ENCODE measurements at places on chromosomes 6 and 20.
A peak's percentile ranks its signal among the peaks of the same experiment; 100 is the strongest.

- no peak for DNase-seq
Observed at GRCh38 chr6:52125139-52125538, 37.7 kb upstream of the PKHD1 start.

DNA sequence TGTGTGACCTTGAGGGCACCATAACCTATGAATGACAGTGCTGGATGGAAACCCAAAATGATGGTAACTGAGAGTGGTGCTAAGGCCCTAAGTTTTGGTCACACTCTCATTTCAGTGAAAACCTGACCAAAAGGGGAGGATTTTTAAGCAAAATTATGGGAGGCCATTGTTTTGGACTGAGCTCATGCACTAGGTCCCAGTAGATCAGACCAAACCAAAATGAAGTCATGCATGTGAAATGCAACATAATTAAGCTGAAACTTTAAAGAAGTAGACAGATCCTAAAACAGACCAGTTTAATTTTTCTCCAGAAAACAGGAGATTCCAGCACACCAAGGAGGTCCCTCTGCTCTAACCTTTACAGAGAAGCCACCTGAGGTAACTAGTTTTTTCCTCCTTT is 24.0 kb upstream of the THBS2 start:
- no peak for DNase-seq

DNA sequence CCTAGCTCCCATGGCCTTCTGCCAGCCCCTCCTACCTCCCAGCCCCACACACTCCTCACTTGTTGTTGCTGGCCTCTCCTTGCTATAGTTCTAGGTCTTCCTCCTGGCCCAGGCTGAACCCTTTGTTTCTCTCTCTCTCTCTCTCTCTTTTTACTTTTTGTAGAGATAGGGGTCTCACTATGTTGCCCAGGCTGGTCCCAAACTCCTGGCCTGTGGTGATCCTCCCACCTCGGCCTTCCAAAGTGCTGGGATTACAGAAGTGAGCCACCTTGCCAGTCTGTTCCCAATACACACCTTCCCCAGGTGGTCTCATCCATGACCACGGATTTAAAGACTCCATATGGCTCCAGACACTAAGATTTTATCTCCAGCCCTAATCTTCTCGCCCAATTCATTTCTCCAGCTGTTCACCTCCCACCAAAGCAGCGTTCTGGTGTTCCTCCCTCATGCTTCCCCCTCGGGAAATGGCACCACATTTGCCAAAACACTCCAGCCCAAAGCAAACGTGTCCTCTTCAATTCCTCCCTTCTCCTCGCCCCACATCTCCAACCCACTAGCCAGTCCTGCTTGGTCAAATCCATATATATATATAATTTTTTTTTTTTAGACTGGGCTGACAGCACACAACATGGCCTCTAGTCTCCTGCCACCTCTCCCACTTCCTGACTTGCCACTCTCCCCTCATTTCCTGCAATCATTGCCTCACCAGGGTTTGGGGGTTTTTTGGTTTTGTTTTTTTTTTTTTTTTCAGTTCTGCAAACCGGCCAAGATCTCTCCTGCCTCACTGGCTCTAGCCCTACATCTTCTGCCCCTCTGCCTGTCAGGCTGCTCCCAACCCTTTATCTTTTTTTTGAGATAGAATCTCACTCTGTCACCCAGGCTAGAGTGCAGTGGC is 104.4 kb downstream of the NCR2 start:
- DNase-seq, result no peak

- no peak for DNase-seq
Observed at GRCh38 chr20:41258474-41258873, 59.1 kb downstream of the ZHX3 start.

DNA sequence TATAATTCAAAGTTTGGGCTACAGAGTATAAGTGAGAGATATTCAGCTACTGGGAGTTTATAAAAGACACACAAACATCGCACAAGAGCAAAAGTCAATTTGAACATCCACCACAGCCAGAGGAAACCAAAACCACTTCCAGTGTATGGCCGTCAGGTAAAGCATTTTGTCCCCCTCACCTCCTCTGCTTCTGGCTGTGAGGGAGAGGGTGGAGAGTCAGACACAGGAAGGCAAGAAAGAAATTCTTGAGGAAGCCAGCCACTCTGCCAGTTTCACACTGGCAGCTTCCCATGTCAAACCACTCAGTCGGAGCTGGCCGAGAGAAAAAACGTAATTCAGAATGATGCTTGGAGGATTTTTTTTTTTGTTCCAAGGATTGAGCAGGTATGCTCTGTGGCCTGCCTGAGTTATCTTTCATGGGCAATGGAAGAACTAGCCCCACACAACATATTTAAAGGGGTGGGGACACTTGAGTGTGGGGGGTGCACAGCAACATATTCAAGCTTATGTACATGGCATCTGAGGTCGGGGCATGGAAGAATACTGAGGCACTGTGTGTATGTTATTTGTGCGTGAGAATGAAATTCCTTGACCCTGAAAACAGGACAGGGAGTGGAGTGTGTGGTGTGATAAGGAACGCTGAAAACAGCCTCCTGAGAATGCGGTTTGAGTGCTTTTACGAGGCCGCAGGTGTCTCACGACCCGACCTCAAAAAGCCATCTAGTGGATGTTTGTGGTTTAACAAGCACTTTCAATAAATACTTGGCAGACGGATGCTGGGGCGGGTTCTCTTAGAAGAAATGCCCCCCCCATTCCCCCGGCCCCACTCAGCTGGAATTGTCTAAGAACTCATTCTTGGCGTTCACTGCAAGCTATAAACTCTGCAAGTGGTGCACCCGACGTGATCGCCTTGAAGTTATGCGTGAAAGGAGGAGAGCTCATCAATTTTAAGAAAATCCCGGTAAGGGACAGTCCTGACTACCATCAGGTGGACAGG is 27.5 kb upstream of the ZBTB22 start:
- DNase-seq, result peak; percentile 80

GRCh38 chr6:13075141-13075845 is 253.0 kb downstream of the TBC1D7 start:
- DNase-seq, result no peak
